ENCODE measurements at places on chromosomes 4 and X. TPM values are rescaled to one million over a fixed set of nuclear protein-coding genes. Genes with fewer than 3 reads are reported as not detected.

- no peaks in the 10 kb centered on the region for H3K36me3 ChIP-seq
- H3K27ac ChIP-seq: no peak overlapping the region
- no peaks in the 10 kb centered on the region for H3K4me1 ChIP-seq
- H3K4me3 ChIP-seq: no peak overlapping the region
- H3K27me3 ChIP-seq: no peaks in the 10 kb centered on the region
Observed at GRCh38 chr4:69078852-69079251, 17.4 kb upstream of the UGT2B7 start.

GRCh38 chr4:40856840-40857362, 107.1 kb downstream of the NSUN7 start:
- peak overlapping the region; percentile 22 for H3K4me3 ChIP-seq
- no peak overlapping the region for H3K27ac ChIP-seq
- H3K27me3 ChIP-seq: no peaks in the 10 kb centered on the region
- DNase-seq: peak; percentile 58
- no peaks in the 10 kb centered on the region for H3K4me1 ChIP-seq
- no peaks in the 10 kb centered on the region for H3K36me3 ChIP-seq

- no peak for DNase-seq
- no peak overlapping the region for H3K4me3 ChIP-seq
- no peak overlapping the region for H3K27ac ChIP-seq
- H3K4me1 ChIP-seq: no peaks in the 10 kb centered on the region
- no peaks in the 10 kb centered on the region for H3K36me3 ChIP-seq
Observed at GRCh38 chrX:7198499-7198898, 50.5 kb upstream of the PUDP start.

Gene ARHGAP36
- not detected for total RNA-seq

GRCh38 chr4:129362691-129363274, 266.8 kb downstream of the C4orf33 start:
- H3K36me3 ChIP-seq: no peaks in the 10 kb centered on the region
- H3K27ac ChIP-seq: no peak overlapping the region
- no peaks in the 10 kb centered on the region for H3K27me3 ChIP-seq
- DNase-seq: peak; percentile 23
- no peak overlapping the region for H3K4me3 ChIP-seq

Gene MAGEA1
- not detected for total RNA-seq

Gene ZNF280C
- 3.5 TPM for total RNA-seq

- H3K36me3 ChIP-seq: no peaks in the 10 kb centered on the region
- no peak overlapping the region for H3K4me3 ChIP-seq
- H3K27me3 ChIP-seq: no peaks in the 10 kb centered on the region
- DNase-seq: no peak
- peaks cover 43% of the 10 kb centered on the region for H3K4me1 ChIP-seq
Observed at GRCh38 chr4:87032884-87033533, 98.2 kb downstream of the AFF1 start.

DNA sequence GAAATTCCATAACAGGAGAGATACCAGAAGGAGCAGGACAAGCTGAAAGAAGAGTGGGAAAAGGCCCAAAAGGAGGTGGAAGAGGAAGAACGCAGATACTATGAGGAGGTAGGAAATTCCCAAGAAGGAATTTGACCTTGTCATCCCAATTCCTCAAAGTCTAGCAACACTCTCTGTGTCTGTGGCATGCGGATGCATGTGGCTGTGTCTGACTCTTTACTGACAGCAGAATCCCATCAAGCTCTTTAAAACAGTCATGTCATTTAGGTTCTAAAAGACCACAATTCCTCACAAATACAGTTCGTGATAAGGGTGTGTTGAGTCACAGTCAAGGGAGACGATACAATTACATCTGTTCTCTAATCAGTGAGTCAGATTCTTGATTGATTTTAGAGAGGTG, 68.5 kb downstream of the PHOX2B start:
- no peaks in the 10 kb centered on the region for H3K36me3 ChIP-seq
- H3K4me1 ChIP-seq: no peaks in the 10 kb centered on the region
- no peak overlapping the region for H3K27ac ChIP-seq

- no peaks in the 10 kb centered on the region for H3K4me1 ChIP-seq
- H3K27me3 ChIP-seq: no peaks in the 10 kb centered on the region
- DNase-seq: no peak
- no peak overlapping the region for H3K27ac ChIP-seq
- H3K4me3 ChIP-seq: no peak overlapping the region
Observed at GRCh38 chr4:5972571-5972970, 45.7 kb downstream of the C4orf50 start.

Gene CDKL2
- total RNA-seq: not detected

GRCh38 chr4:5753766-5754528, 42.9 kb downstream of the EVC start:
- H3K27me3 ChIP-seq: no peaks in the 10 kb centered on the region
- no peak overlapping the region for H3K4me3 ChIP-seq
- DNase-seq: no peak
- no peaks in the 10 kb centered on the region for H3K4me1 ChIP-seq
- H3K36me3 ChIP-seq: no peaks in the 10 kb centered on the region
- no peak overlapping the region for H3K27ac ChIP-seq

DNA sequence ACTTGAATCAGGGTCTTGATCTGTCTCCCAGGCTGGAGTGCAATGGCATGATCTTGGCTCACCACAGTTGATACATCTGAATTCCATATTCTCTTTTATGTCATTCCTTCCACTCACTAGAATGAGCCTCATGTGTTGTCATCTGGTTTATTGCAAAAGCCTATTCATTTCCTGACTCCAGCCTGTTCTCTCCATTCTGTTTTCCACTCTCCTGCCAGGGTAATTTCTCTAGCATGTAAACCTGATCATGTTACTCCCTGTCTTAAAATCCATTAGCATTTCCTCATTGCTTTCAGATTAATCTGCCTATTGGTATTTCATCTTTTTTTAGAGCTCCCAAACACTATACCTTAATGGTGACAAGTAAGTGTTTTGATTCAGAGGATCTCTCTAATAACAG, 4.3 kb upstream of the DDX60L start:
- H3K36me3 ChIP-seq: no peaks in the 10 kb centered on the region
- H3K4me3 ChIP-seq: no peak overlapping the region
- H3K27ac ChIP-seq: no peak overlapping the region
- DNase-seq: no peak
- no peaks in the 10 kb centered on the region for H3K4me1 ChIP-seq

GRCh38 chrX:20720954-20721626, 454.4 kb upstream of the RPS6KA3 start:
- DNase-seq: no peak
- no peak overlapping the region for H3K4me3 ChIP-seq
- H3K27ac ChIP-seq: no peak overlapping the region
- no peaks in the 10 kb centered on the region for H3K27me3 ChIP-seq

Gene GLA
- total RNA-seq: 30.2 TPM

DNA sequence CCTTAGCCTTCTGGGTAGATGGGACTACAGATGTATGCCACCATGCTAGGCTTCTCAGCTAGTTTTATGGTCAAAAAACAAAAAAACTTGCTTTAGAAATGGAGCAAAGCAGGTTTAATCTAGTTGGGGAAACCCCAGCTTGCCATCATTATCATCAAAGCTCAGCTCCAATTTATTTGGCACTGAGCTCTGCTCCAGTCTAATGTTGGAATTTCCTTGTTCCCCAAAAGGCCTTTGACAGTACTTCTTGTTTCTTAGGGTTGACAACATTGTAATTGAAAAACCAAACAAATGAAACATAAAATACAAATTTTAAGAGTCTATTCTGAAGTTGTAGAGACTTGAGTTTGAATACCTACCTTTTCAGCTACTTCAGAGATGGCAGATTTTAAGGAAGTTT, 48.0 kb downstream of the MRPL1 start:
- no peak for DNase-seq
- H3K27me3 ChIP-seq: no peaks in the 10 kb centered on the region
- no peaks in the 10 kb centered on the region for H3K4me1 ChIP-seq

DNA sequence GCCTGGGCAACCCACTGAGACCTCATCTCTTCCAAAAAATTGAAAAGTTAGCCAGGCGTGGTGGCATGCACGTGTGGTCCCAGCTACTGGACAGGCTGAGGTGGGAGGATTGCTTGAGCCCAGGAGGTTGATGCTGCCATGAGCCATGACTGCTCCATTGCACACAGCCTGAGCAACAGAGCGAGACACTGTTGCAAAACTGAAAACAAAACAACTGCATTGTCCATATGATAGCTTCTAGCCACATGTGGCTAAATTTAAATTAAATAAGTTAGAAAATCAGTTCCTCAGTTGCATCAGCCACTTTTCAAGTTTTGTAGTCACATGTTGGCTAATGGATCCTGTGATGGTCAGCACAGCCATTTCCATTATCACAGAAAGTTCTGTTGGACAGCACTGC, 67.9 kb downstream of the GAB1 start:
- no peaks in the 10 kb centered on the region for H3K36me3 ChIP-seq
- H3K27ac ChIP-seq: no peak overlapping the region
- peaks cover 17% of the 10 kb centered on the region for H3K4me1 ChIP-seq
- no peak overlapping the region for H3K4me3 ChIP-seq
- no peaks in the 10 kb centered on the region for H3K27me3 ChIP-seq

Gene INPP4B
- 34.7 TPM for total RNA-seq

GRCh38 chr4:3335982-3336381, 43.2 kb downstream of the RGS12 start:
- H3K4me3 ChIP-seq: no peak overlapping the region
- H3K27ac ChIP-seq: no peak overlapping the region
- no peaks in the 10 kb centered on the region for H3K36me3 ChIP-seq
- no peaks in the 10 kb centered on the region for H3K4me1 ChIP-seq

DNA sequence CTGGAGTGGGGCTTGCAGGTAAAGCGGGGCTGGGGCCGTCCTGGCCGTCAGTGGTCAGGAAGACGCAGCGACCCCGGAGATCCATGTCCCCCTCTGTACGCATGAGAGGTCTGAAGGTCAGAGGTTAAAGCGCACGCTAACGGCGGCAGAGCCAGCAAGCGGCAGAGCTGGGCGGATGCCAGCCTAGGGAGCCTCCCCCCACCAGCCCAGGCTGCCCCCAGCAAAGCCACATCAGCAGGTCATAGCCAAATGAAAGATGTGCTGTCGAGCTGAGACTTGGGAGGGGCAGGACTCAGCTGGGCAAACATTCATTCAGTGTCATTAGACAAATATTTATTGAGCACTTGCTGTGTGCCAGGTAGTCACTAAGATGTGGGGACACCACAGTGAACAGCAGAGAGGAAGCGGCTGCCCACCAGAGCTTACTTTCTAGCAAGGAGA, 593 bp upstream of the JAKMIP1 start:
- peaks cover 11% of the 10 kb centered on the region for H3K4me1 ChIP-seq
- H3K27ac ChIP-seq: no peak overlapping the region
- H3K4me3 ChIP-seq: peak overlapping the region; percentile 32
- DNase-seq: no peak
- H3K27me3 ChIP-seq: peaks cover 23% of the 10 kb centered on the region

GRCh38 chrX:85031505-85031904, 27.8 kb downstream of the APOOL start:
- no peaks in the 10 kb centered on the region for H3K36me3 ChIP-seq
- H3K4me1 ChIP-seq: no peaks in the 10 kb centered on the region
- no peaks in the 10 kb centered on the region for H3K27me3 ChIP-seq
- DNase-seq: no peak
- no peak overlapping the region for H3K27ac ChIP-seq
- H3K4me3 ChIP-seq: no peak overlapping the region

GRCh38 chrX:83934220-83934619, 73.3 kb downstream of the CYLC1 start:
- no peaks in the 10 kb centered on the region for H3K27me3 ChIP-seq
- no peak overlapping the region for H3K27ac ChIP-seq
- H3K36me3 ChIP-seq: no peaks in the 10 kb centered on the region
- no peak overlapping the region for H3K4me3 ChIP-seq
- DNase-seq: no peak

Gene SHISA3
- 0.51 TPM for total RNA-seq

DNA sequence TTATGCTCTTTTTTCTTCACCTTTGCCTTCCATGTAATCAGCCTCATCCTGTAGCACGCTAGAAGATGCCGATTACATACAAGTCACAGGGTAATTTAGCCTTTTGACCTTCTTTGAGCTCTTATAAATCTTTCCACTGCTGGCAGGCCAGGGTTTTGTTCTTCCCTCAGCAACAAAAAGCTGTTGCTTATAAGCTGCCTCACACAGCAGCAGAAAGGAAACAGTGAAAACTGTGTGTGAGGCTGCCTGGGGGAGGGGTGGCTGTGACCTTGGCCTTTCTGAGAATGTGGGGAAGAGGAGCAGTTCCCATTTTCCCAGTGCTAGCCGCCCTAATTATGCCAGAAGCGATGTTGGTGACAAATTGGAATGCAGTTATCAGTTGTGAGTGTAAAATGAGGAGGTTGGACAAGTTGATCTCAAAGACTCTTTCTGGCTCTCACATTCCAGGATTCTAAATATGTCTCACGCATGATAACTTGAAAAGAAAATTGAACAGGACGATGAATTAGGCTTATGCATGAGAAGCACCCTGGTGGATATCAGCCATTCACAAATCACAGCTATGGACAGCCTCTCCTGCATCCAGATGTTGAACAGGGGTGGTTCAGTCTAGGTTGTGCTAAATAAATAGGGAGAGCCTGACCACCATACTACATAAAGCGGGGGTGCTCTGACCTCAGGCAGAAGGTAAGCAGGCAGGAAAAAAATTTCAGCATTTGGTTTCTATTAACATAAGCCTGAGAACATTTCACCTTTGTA, 25.7 kb downstream of the SLITRK2 start:
- H3K4me1 ChIP-seq: no peaks in the 10 kb centered on the region
- no peak overlapping the region for H3K27ac ChIP-seq
- no peak for DNase-seq
- H3K27me3 ChIP-seq: no peaks in the 10 kb centered on the region
- H3K36me3 ChIP-seq: no peaks in the 10 kb centered on the region
- no peak overlapping the region for H3K4me3 ChIP-seq

DNA sequence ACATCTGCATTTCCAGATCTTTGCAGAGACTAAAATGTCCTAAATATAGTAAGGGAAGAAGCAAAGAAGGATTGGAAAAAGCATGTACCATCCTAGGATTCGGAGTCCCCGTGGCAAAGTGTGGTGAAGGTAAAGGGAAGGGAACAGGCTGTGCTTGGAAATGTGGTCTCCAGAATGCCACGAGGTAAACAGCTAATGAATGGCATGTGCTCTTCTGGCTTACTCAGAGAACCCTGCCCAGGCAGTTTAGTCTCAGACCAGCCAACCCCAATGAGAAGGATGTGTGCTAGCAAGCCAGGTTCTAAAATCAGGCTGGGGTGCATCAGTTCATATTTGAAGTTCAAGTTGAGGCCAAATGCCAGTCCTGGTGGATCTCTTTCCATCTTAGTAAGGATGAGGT, 113.1 kb downstream of the RS1 start:
- no peaks in the 10 kb centered on the region for H3K27me3 ChIP-seq
- H3K4me3 ChIP-seq: no peak overlapping the region
- H3K4me1 ChIP-seq: no peaks in the 10 kb centered on the region
- H3K27ac ChIP-seq: no peak overlapping the region

- no peak overlapping the region for H3K4me3 ChIP-seq
- no peaks in the 10 kb centered on the region for H3K4me1 ChIP-seq
- H3K27ac ChIP-seq: no peak overlapping the region
- DNase-seq: no peak
- H3K36me3 ChIP-seq: no peaks in the 10 kb centered on the region
Observed at GRCh38 chr4:118395057-118395644, 42.3 kb upstream of the PRSS12 start.

Gene PTPN13
- 79.2 TPM for total RNA-seq

- no peak overlapping the region for H3K27ac ChIP-seq
- no peaks in the 10 kb centered on the region for H3K27me3 ChIP-seq
- no peaks in the 10 kb centered on the region for H3K4me1 ChIP-seq
- no peak for DNase-seq
Observed at GRCh38 chrX:50003467-50003866, 81.1 kb downstream of the CLCN5 start.

- H3K4me3 ChIP-seq: no peak overlapping the region
- H3K27ac ChIP-seq: no peak overlapping the region
- no peaks in the 10 kb centered on the region for H3K27me3 ChIP-seq
- no peaks in the 10 kb centered on the region for H3K36me3 ChIP-seq
- no peak for DNase-seq
- H3K4me1 ChIP-seq: peaks cover 5% of the 10 kb centered on the region
Observed at GRCh38 chr4:173591760-173592159, 61.7 kb upstream of the HAND2 start.

All from uterus (tissue), 4 donors.